Activated naive CD8-positive, alpha-beta T cell treated with anti-CD3 and anti-CD28 coated beads, Interleukin-2, amount 50 U/mL, for 24 hours (primary cell): ENCODE measurements at places on chromosomes 6 and 20.

DNA sequence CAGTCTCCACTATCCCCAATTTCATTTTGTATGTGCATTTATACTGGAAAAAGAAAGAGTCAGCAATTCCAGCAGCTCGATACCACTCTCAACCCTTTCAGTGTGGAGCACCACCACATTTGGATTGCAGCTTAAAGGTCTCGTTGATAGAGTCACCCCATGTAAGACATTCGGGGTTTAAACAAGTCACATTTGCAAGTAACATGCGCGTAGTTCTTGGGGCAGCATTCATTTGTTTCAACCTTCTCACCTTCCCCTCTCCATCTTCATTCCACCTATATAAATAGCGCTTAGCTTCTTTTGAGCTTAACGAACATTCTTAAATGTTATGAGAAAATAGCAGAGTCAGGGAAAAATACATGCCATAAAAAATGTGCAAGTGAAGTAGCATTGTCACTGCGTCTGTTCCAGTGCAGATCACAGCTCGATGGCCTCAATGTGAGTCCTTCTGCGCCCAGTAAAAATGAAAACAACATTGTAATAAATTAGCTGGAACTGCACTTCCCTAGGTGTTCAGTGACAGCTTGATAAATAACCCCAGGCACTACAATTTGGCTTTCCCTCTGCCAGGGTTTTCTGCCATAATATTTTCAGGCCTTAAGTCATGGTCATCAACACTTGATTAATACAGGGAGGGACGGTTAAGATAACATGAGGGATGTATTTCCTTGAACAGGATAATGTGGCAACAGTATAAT, 737.8 kb upstream of the NRSN1 start:
- no peak for DNase-seq

DNA sequence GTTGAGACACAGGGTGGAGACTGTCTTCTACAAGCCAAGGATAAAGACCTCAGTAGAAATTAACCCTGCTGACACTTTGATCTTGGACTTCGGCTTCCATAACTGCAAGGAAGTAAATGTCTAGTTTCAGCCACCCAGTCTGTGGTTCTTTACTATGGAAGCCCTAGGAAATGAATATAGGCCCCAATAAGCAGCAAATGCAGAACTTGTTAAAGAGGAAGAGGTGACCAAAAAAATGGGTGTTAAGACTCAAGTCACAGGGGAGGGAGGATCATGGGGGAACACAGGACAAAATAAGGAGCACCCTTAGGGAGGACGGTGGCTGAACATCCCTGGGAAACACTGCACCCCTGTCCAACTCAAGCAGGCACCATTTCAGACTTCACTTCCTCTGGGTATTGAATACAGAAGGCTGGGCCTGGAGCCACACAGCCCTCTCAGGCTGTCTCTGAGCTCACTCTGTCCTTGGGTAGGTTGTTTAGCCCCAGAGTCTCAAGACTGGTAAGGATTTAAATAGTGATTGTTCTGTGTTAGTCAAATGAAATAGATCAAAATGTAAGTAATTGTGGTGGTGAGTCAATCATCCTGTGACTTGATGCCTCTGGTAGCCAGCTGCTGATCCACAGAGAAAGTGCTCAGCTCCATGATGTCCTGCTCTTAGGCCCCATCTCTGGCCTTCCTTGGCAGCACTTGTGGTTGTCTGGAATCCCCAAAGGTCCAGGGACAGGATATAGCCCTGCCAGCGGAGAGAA, 30.5 kb upstream of the SIRPD start:
- DNase-seq: no peak

- no peak for DNase-seq
These were observed 241.8 kb upstream of the FOXQ1 start for GRCh38 chr6:1070085-1070521.

DNA sequence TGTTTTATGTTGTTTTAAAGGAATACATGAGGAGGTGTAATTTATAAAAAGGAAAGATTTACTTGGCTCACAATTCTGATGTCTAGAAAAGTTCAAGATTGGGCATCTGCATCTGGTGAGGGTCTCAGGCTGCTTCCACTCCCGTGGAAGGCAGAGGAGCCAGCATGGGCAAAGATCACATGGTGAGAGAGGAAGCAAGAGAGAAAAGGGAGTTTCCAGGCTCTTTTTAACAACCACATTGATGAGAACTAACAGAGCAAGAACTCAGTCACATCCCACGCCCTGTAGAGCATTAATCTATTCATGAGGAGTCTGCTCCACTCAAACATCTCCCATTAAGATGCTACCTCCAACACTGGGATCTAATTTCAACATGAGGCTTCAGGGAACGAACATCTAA, 1666.3 kb downstream of the HACE1 start:
- DNase-seq: no peak

DNA sequence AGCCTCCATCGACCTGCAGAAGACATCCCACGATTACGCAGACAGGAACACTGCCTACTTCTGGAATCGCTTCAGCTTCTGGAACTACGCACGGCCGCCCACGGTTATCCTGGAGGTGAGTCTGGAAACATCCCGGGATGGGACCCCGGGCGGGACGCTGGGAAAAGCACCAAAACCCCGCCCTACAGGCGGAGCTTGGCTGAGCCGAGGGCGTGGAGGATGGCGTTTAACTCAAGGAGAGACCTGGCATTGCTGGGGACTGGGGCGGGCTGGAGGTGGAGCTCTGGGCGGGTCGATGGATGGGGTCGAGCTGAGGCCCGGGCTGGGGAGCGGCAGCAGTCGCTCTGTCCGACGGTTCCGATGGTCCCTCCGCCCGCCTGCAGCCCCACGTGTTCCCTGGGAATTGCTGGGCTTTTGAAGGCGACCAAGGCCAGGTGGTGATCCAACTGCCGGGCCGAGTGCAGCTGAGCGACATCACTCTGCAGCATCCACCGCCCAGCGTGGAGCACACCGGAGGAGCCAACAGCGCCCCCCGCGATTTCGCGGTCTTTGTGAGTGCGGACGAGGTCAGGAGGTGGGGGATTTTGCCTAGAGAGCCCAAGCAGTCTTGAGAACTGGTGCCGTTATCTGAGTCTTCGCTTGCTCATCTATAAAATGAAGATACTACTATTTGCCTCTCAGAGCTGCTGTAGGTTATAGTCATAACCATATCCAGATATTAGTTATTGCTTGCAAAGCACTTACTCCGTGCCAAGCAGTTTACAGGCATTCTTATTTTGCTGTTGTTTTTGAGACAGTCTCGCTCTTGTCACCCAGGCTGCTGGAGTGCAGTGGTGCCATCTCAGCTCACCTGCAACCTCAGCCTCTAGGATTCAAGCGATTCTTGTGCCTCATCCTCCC, 3.8 kb downstream of the SPAG4 start:
- DNase-seq: peak; percentile 83

GRCh38 chr6:110467566-110468140, 8.8 kb downstream of the SLC22A16 start:
- DNase-seq: no peak

GRCh38 chr6:169472786-169473416, 219.3 kb upstream of the THBS2 start:
- no peak for DNase-seq

GRCh38 chr6:53233309-53233708, 84.7 kb upstream of the GCM1 start:
- no peak for DNase-seq

- DNase-seq: peak; percentile 83
These were observed 37.7 kb downstream of the KCNQ2 start for GRCh38 chr20:63434599-63435378.

DNA sequence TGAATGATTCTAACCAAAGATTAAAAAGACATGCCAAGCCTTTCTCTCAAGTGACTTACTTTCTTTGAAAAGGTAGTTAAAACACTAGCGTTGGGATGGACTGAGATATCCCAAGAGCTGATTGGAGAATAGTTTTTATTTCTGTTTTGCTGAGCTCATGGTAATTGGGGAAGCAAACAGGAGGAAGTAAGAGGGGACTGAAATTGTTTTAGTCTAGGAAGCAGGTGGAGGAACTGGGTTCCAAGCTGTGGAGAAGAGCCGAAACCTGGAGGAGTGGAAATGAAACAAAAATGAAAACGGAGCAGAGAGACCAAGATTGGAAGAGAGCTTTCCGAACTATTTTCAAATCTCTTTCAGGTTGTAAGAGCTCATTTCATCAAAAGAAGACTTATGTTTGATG, 59.9 kb upstream of the TENT5A start:
- no peak for DNase-seq

DNA sequence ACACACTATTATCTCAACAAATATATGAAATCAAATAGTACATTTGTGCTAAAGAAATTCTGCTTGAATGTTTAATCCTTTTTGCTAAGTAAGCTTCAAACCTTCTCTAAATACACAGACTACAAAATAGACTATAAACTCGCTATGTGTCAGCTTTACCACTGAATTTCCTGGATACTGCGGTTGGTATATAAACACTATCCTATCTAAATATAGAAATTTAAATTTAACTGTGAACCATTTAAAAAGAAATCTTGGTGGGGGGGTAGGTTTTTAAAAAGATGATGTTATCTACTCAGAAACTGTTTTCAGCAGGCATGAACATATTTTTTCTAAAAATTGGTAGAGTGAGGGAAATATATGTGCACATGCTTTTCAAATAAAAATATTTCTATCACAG, 306.5 kb upstream of the RUNX2 start:
- DNase-seq: no peak

DNA sequence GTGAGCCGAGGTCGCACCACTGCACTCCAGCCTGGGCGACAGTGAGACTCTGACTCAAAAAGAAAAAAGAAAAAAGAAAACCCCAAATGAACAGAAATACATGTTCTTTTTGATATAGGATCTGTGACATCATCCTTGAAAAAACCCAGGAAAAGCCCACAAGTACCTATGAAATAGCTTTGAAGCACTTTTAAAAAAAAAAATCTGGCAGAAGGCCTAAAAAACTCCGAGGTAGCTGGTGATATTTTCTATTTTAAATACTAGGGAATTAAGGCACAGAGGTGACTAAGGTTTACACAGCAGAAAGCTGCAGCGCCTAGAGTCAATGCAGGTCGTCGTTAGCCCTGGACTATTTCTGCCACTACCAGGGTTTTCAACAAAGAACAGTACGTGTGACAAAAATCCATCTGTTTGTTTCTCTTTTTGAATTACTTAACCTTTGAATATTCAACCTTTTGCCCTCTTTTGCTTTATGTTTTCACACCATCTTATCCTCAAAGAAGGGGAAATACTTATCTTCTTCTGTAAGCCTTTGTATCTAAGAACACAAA, 39.4 kb upstream of the EEF1A1 start:
- DNase-seq: no peak

- DNase-seq: no peak
These were observed 16.8 kb upstream of the ARID1B start for GRCh38 chr6:156760377-156760776.

DNA sequence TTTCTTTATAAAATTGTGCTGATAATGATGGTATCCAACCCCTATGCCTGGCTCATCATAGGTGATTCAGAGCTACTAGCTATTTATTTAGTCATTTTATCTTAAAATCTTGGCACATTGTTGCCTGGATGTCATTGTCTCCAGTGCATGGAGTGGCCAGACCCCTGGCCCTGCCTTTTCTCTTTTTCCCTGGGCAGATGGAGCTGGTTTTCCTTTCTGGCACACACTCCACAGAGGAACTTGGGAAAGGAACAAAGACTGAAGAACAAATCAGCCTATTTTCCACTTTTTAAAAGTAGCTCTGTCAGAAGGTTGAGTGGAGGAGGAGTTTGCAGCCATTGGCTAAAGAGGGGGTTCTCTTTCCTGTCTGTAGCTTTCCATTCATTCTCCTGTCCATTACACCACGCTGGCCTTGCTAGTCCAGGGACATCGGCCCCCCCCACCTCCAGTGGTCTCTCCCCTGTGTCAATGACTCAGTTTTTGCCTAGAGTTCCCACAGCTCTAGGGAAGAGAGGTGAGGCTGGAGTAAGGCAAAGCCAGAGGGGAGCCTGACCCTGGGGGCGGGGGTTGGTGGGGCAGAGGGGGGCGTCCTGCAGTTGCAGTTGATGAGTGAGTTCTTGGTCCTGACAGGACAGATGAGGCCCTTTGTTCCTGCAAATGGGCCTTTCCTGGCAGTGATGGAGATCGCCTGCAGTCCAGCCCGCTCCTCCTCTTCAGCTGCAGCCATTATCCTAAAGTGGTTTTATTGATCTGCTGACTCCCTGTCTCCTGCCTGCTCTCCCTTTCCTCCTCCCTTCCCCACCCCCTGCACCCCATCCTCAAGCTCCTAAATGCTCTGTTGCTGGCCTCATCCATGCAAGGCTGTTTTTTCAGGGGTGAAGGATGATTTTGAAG, 774.5 kb downstream of the DHX35 start:
- DNase-seq: no peak

DNA sequence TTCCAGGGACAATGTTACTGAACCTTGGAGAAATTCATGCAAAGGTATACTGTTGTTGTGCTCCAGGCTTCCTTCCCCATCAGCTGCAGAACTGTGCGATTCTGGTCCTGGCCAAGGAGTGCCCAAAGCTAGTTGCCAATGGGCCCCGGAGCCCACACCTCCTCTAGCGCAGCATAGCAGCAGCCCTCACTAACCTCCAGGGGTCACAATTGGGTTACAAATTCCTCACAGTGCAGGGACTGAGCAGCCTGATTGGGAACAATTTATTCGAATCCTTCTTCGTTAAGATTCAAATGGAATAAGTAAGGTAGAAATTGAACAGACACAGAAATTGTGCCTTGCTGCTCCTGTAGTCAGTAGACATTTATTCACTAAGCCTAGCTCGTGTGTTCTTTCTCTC, 284.9 kb downstream of the PRKN start:
- DNase-seq: no peak

GRCh38 chr6:30042914-30043313, 18.2 kb upstream of the POLR1H start:
- no peak for DNase-seq

DNA sequence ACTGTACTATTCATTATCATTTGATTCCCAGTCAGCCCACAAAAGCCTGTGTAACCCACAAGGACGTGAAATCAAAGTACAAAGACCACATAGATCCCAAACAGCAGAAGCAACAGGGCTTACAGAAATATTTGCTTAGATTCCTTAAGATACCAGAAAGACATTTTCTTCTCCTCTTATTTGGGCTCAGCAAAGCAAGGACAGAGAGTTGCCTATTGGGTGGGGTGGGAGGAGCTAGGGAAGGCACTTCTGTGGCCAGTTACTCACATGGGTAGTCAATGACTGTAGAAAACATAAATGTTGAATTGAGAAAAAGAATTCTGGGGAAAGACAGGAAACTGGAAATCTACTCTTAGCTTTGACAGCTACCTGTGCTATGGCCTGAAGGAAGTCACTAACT, 19.8 kb downstream of the PDE7B start:
- no peak for DNase-seq

- no peak for DNase-seq
These were observed 61.9 kb downstream of the CNKSR3 start for GRCh38 chr6:154448448-154449096.
